ENCODE measurements at places on chromosomes 3 and 15. TPM values are rescaled to one million over a fixed set of nuclear protein-coding genes. Genes with fewer than 3 reads are reported as not detected.

Gene IQCF5
- not detected for total RNA-seq

DNA sequence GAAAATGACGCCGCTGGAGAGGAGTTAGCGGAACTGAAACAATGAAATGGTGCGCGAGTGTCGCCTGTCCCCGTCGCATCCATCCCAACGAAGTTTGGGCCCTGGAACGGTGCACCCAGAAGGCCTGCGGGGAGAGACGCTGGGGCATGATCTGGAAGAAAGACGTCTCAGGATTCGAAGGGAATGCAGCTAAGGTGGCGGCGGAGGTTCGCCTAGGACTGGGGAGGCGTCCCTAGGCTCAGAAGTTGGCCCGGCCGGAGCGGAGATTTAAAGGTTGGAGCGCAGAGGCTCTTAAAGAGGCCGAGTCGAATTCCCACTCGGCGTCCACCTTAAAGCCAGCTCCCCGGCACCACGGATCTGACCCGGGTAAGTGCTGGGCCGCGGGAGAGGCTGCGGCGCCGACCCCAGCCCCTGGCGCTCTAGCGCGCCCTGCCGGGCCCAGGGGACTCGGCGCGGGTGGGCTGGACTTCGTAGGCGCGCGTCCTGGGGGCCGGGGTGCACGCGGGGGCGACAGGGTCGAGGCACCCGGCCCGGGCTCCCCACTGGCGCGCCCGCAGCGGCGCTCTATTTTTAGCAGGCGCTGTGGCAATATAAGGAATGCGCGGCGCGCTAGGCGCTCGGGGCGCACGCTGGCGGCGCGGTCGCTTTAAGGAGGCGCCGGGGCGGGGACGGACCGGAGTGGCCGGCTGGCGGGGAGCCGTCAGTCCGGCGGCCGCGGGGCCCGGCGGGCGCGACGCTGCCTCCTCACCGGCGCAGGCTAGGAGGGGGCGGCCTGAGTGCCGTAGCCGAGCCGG is at the start of gene MRAS:
TSS of gene MRAS (plus strand) at position 620 of the 794 bp plus-strand sequence. CDS start 24,305 bp downstream, outside the sequence.
- peak; percentile 35 for DNase-seq

DNA sequence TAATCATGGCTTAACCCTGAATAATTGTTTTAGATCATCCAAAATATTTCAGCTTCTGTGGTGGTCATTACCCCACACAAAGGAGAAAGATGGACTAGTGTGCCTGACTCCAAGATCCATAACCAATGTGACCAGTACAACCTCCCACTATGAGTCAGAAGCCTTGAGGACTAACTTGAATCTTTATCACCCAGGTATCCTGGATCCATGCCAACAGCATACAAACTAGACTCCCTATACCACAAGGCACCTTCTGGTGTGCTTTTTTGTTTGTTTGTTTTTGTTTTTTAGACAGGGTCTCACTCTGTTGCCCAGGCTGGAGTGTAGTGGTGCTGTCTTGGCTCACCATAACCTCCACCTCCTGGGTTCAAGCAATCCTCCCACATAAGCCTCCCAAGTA is 317.7 kb downstream of the VPS13C start:
- no peak for DNase-seq

DNA sequence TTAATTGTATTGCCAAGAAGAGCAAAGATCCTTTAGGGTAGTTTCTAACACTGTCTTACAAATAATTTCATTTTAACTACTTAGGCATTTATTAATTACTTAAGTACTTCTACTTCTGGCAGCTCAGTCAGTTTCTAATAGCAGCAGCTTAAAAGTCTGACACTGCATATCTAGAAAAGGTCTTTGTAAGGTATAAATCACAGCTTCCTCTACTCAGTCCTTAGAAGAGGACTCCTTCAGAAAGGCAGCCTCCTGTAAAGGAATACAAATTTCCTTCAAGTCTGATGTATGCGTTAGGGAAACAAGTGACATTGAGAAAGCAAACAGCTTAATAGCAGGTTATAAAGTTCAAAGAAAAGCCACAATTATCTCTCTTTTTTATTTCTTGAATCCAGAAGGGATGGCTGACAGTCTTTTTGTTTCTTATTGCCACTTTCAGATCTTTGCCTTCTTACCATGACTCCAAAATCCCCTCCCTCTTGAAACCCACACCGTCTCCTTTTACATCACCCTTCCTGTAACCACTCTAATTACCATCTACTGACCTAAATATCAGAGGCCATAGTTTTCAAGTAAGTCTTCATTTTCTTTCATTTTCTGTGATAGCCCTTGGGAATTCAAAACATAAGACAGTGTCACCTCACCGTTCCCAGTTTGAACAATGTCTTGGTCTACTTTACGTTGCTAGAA is 109.5 kb downstream of the CGGBP1 start:
- DNase-seq, result no peak

Gene TMC3
- 0.02 TPM for total RNA-seq

DNA sequence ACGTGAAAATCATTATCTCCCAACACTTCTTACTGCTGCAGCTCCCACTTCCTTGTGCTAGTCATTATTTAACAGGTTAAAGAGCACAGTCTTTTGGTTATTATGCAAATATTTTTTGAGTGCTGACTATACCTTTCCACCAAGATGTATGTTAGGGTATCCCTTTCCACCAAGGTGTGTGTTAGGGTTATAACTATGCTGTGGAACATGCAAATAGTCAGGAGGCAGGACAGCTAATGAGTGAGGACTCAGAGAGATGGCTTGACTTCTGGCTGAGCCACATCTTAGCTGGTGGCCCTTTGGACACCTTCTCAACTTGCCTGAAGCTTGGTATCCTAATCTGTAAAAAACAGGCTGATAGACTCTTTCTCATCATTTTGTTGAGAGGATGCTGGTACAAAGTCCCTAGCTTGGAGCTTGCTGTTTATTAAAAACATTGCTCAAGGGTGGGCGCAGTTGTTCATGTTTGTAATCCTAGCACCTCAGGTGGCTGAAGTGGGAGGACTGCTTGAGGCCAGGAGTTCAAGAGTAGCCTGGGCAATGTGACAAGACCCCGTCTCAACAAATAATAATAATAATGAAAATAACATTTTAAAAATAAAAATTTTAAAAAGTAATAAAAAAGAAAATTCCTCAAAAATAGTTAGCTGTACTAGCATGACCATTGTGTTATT is 160.5 kb upstream of the ADAMTS9 start:
- no peak for DNase-seq

Gene AMIGO3
- total RNA-seq, result not detected

Gene SENP2
- total RNA-seq, result 17.7 TPM

Gene RTP3
- not detected for total RNA-seq

- no peak for DNase-seq
Measured at GRCh38 chr3:69288161-69288895, 97.6 kb downstream of the FRMD4B start.

- no peak for DNase-seq
Measured at GRCh38 chr15:31328428-31328968, 1.9 kb downstream of the KLF13 start.

GRCh38 chr15:67003586-67003985 is 61.8 kb upstream of the SMAD3 start:
- no peak for DNase-seq

- no peak for DNase-seq
Measured at GRCh38 chr15:71066983-71067382, 48.3 kb upstream of the THSD4 start.

- no peak for DNase-seq
Measured at GRCh38 chr3:172305552-172305951, 142.7 kb downstream of the GHSR start.

DNA sequence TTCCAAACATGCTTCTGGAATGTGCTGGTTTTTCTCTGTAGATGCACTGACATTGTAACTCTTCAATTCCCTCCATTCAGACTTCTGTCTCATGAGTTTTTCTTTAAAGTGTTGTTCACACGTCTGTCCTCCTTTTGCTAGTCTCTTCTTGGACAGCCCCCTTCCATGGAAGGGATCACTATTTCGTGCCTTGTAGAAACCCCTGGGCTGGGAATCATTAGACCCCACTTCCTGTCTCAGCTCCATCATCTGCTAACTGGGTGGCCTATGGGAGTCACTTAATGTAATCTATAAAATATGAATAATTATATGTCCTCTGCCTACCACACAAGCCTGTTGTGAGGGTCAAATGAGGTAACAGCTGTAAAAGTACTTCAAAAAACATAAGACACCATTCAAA is 110.6 kb downstream of the THSD4 start:
- DNase-seq, result no peak

Gene RPL39L
- total RNA-seq, result 86.2 TPM

Gene GNB4
- 21.6 TPM for total RNA-seq

- no peak for DNase-seq
Measured at GRCh38 chr3:130609166-130609979, 92.4 kb downstream of the COL6A6 start.

Gene POPDC2
- total RNA-seq, result 0.38 TPM

Measured in NCI-H460 (cell line).